Right forelimb (tissue), 1 donor: ENCODE measurements at places on chromosomes 3 and 15.
A peak's percentile ranks its signal among the peaks of the same experiment; 100 is the strongest.

DNA sequence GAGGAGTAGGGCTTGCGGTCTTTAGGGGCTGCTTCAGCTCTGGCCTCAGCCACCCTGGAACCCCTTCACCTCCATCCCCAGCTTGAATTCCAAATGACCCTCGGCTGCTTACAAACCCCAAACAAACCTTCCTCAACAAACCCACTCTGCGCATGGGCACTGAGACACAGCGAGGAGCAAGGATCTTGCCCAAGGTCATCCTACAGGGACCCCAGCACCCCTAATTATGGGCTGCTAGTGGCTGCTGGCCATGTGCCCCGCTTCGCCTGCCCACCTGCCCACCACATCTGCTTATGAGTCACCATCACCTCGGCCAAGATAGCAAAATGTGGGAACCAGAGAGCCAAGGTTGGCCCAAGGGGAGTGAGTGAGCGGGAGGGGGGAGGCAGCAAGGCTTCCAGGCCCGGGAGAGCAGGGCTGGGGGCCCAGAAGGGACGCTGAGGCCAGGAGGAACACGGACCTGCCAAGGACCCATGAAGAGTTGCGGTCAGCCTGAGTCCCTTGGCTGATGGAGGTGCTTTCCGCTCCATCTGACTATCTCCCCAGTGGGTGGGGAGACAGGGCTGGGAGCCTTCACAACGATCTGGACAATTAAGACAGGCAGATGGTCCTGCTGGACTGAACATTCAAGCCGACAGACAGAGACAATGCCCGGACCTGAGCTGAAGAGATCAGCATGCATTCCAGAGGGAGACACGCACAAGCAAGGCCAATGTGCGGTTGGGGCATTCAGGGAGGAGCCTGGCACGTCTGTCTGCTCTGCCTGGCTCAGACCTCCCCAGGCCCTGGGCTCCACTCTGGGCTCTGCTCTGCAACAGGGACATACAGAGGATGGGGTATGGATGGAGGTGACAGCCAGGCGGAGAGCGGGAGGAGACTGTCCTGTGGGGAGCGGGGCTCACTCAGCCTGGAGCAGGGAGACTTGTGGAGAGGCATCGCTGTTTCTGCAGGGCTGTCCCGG is 10.8 kb upstream of the GRIP2 start:
- DNase-seq, result no peak

DNA sequence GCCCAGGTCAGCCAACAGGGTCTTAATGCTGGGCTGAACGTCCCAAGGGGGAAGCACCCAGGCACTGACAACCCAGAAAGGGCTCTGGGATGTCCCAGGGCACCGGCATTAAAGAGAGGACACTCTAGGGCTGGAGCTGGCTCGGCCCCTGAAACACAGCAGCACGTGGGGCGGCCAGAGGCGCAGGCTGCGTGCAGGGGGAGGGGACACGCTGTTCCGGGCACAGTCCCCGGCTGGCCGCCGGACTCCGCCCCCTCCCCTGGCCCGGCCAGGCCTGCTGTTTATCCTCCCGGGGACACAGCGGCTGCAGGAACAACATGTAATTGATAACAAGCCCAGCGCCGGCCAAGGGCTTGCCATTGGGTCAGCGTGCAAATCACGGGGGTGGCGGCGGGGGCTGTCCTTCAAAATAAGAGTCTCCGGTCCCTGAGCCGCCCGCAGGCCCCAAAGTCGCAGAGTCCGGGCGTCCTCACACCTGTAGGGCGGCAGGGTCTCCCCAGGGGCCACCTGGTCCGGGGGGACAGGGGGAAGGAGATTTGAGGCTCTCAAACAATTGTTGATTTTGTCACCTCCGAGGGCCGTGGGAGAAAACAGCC is 1.3 kb downstream of the KLF15 start:
- DNase-seq, result peak; percentile 83

DNA sequence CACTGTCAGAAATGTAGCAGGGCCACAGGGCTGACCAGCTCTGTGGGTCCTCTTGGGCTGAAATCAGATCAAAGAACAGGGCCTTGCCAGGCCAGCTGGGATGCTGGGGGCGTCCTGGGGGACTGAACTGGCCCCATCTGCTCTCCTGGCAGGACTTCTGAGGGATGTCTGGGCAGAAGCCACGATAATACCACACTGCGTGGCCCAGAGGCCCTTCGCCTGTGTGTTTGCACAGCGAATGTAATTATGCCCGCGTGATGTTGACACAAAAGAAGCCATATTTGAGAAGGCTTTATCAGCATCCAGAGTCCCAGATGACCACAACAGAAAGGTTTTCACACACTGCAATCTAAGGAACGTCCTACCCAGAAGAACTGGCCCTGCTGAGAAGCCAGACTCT is 174.0 kb downstream of the RAB11A start:
- DNase-seq, result no peak

DNA sequence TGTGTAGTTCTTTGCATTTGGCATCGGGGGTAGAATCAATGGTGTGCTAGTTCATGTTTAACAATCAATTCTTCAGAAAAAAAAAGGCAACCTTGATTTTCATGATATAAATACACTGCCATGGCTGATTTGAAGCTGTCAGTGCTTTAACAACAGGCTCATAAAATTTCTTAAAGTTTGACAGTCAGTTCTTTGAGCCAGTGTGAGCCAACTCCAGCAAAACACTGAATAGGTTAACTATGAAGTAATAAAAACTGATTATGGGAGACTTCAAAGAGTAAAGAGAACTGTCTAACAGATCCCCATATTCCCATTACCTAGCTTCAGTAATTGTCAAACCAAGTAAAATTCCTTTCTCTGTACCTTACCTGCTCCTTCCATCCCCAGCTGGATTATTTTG is 241.7 kb upstream of the SUCLG2 start:
- no peak for DNase-seq

DNA sequence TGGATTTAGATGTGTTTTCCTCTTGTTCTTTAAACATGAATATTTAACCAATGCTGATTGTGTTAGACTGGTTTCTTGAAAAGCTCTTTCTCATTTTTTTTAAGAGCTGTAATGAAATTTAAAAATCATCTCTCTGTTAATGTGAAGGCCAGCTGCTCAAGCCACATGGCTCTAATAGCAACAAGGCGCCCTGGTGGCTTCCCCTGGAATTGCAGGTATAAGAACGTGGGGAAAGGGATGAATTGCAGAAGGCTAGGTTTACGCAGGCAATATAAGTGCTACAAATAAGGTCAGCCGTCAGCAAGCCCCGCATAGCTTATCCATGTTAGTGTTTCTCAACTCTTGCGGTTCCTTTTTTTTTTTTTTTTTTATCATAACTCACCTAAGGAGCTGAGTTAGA is 108.5 kb downstream of the SAMMSON start:
- DNase-seq, result no peak

DNA sequence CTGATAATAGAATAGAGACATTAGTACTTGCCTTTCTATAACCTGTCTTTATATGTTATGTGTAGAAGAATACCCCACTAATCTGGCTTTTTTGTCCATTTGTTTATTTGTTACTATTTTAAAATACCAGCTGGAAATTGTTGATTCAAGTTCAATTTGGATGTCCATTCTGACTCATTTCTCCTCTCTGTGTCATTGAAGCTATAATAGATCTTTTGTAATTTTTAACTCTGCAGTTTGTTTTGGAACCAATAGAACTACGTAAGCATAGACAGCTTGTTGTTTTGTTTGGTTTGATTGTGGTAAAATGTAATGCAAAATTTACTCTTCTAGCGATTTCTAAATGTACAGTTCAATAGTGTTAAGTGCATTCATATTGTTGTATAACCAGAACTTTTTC is 390.4 kb downstream of the ZIC1 start:
- no peak for DNase-seq

DNA sequence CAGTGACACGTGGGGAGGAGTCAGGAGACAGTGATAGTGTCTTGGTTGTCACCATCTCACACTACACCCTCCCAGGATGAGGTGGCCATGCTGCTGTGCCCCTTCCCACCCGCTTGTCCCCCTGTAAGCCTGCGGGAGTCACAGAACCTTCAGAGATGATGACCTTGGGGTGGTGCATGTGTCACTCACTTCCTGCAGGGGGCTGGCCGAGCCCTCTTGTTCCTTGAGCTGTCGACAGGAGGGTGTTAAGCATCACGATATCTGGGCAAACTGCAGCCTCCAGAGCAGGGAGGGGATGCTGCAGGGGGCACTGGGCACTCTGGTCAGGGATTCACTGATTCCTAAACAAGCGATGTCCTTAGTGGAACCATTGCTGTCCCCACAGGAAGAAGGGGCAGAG is 27.7 kb downstream of the FAH start:
- DNase-seq, result no peak

DNA sequence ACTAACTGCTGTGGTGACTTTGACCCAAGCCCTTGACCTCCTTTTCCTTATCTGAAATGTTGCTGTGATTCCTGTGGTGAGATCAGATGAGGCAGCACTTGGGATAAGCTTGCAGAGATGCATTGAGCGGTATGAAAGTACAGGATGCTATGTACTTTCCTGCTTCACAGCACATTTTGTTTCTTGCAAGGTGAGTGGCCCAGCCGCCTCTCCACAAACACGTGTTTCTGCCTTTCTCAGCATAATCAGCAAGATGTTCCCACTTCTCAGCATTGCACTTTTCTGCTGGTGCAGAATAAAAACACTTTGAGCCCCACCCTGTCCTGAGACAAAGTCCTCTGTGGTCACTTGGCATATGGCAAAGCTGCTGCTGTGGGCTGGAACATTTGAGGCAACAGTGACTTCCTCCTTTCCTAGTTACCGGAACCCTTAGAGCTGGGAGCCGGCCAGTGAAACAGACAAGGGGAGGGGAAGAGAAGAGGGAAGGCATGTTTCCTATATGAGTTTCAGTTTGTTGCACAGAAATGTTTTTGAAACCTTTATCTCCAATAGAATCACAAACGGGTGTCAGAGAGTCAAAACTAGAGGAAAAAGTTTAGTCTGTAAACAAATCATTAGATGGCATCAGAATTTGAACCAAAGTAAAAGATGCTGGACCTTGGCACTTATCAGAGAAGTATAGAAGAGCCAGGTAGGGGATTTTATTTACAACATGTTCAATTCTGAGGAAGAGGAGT is 5.0 kb downstream of the NUDT16 start:
- no peak for DNase-seq

DNA sequence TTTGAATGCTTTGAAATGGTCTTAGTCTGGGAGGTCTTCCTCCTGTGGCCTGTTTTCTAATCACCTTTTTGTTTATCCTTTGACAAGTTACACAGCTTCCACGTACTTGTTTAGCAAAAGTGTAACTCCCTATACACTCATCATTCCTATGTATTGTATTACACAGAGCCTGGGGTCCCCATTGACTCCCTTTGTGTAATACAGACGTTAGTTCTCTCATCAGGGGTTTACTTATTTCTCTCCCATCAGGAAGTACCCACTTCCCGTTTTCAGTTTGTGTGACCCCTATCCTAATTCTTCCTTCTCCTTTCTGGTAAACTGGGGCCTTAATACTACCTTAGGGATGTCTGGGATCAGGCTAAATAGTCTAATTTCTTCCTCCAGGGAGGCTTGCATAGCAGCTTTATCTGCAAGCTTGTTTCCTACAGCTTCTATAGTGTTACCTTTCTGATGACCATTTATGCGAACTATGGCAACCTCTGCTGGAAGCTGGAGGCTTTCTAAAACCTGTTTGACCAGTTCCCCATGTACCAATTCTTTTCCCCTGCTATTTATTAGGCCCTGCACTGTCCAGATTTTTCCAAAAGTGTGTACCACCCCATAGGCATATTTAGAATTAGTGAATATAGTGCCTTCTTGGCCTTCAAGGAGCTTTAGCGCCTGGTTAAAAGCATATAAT is 22.4 kb downstream of the ARL8B start:
- DNase-seq, result no peak

GRCh38 chr3:183491923-183492848 is 63.3 kb downstream of the KLHL6 start:
- no peak for DNase-seq

DNA sequence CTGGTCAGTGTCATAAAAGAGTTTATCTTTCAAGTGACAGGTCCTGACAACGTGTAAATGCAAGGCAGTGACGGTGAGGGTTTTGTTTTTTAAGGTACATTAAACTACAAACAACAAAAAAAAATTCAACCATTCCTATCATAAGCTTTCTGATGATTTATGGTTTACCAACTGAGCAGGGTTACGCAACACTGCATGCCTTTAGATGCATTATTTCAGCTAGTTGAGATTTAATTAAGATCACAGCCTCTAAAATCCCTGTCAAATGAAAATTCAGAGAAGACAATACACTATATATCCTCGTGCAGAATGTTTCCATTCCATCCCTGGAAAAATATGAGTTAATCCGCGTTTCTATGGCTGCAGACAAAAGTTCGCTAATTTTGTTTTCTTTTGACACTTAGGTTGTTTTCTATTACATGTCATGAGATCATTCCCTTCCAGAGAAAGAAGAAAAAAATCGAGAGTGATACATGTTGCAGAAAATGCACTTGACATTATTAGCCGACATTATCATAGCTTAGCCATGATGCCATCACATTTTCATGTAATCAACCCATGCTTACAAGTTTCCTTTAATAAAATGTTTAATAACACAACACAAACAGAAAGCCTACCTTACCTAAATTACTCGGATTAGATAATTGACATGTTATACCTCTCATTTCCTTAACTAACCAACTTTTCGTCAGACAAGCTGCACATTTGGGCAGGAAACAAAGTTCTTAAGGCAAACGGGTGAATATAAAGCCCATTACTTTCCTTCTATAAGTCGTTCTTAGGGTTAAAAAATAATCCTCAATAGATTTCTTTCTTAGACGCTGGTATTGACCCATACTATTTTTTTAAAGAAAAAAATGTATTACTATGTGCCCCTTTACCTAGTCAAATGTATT is 521.2 kb downstream of the FOXP1 start:
- DNase-seq, result no peak

DNA sequence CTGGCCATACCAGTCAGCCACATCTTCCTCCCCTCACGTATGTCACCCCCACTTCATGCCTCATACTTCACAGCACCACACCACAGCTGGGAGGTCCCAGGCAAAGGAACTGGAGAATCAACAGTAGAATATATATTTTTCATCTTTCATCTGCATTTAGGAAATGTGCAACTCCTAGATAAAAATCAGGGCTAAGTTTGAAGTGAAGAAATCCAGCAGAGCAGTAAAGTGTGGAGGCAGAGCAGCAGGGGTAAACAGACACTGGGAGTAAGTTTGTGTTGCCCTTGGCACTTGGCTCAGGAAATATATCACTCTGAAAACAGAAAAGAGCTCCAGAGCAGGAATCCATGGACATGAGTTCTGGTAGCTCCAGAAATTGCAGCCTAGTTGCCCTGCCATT is 2.8 kb upstream of the HERC1 start:
- no peak for DNase-seq

DNA sequence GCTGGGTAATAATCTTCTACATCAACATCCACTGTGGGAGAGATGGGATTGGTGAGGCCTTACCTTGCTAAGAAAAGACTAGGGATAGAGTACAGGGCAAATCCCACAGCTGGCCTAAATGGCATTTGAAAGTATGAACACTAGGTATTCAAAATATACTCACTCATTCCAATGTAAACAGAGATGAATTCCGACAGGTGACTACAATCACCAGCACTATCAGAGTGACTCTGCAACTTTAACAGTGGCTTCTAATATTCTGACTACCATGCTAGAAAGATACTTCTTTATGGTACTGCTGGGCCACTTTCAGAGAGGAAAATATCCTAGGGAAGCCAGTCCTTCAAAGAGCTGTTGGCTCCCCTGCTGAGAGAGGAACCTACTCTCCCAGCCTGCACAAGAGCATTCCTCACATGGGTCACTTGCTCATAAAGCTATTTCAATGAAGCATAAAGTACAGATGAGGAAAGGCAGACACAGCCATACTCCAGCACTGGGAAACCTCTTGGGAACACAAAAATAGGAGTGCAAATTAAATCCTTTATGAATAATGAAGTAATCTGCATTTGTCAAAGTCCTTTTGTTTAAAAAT is 21.5 kb upstream of the MAN2C1 start:
- DNase-seq, result no peak

GRCh38 chr3:43194069-43194468 is 88.2 kb upstream of the POMGNT2 start:
- no peak for DNase-seq
